Prostate gland (tissue), 2 donors: ENCODE measurements at places on chromosomes 5 and 9.

- no peak for DNase-seq
Observed at GRCh38 chr5:33306758-33307157, 134.0 kb upstream of the TARS1 start.

GRCh38 chr9:74683322-74683721 lies 186.2 kb downstream of the RORB start:
- DNase-seq, result no peak

DNA sequence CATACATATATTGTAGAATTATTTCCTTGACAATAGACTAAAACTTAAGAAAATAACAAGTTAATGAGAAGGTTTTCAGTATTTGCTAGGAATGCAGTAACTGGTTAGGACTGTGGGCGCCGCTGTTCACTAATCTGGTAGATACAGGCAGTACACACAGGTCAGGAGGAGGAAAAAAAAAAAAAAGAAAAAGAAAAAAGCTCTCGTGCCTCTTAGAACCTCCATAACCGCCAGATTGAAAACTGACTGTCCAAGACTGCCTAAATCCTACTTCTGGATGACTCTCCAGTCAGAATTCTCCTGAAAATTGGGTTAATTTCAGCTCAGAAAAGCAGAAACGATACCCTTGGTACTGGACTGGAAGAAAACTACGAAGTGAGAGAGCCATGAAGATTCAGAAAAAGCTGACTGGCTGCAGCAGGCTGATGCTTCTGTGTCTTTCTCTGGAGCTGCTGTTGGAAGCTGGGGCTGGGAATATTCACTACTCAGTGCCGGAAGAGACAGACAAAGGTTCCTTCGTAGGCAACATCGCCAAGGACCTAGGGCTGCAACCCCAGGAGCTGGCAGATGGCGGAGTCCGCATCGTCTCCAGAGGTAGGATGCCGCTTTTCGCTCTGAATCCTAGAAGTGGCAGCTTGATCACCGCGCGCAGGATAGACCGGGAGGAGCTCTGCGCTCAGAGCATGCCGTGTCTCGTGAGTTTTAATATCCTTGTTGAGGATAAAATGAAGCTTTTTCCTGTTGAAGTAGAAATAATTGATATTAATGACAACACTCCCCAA lies at the start of gene PCDHGA1:
TSS of gene PCDHGA1 (plus strand) at position 216 of the 782 bp plus-strand sequence.
- DNase-seq, result no peak

DNA sequence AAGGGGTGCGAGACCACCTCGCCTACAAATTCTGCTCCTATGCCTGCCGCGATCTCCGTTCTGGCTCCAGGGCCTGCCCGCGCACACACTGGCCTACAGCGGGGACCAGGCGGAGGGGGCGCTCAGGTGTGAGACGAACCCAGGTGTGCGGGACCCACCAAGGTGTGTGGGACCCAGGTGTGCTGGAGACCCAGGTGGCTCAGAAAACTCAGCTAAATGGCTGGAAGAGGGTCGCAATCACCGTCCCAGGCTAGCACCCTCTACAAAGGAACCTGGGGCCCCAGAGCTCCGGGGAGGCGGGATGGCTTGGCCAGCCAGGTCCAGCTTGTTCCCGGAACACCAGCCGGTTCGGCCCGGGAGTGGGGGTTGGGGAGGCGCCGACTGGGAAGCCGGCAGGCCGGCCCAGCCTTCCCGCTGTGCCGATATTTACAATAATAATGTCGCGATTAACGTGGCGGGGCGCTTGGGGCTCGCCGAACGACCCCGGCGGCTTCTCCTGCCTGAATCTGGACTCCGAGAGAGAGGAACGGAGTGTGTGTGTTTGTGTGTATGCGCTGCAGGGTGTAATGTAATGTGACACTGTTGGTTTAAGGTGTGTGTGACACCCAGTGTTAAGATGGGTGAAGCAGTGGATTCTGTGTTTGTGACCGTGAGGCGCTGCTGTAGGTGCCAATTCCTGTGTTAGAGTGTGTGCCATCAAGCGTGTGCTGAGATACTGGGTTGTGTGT lies 1.4 kb downstream of the PCDH1 start:
- peak; percentile 51 for DNase-seq

DNA sequence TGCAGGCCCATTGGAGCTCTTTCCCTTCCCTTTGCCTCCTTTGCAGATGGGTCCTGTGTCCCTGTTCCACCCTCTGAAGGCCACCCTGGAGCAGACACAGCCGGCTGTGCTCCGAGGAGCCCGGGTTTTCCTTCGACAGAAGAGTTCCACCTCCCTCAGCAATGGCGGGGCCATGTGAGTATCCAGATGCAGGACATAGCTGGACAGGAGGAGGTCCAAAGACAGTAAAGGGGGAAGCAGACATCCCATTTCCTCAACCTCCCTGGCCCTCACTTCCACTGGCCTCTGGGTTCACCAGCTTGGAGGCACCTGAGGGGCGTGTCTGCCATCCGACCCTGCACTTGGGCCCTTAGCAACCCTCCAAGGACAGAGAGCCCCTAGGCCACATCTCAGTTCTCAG lies 237.9 kb downstream of the CACNA1B start:
- no peak for DNase-seq

DNA sequence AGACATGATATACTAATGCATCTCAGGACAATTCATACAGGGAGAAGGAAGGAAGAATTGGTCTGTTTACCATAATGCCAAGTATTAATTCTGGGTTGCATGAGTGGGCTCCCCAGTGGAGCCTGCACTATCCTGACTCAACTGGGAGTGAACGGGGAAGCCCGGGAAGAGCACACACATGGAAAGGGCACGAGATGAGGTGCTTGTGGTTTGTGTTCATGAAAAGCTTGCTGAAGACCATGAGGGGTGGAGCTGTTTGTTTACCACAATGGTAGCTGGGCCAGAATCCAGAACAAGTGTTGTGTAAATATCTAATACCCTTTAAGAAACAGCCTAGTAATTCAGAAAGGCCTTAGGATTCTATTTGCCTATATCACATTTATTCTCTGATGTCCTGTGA lies 44.6 kb downstream of the POC5 start:
- no peak for DNase-seq

DNA sequence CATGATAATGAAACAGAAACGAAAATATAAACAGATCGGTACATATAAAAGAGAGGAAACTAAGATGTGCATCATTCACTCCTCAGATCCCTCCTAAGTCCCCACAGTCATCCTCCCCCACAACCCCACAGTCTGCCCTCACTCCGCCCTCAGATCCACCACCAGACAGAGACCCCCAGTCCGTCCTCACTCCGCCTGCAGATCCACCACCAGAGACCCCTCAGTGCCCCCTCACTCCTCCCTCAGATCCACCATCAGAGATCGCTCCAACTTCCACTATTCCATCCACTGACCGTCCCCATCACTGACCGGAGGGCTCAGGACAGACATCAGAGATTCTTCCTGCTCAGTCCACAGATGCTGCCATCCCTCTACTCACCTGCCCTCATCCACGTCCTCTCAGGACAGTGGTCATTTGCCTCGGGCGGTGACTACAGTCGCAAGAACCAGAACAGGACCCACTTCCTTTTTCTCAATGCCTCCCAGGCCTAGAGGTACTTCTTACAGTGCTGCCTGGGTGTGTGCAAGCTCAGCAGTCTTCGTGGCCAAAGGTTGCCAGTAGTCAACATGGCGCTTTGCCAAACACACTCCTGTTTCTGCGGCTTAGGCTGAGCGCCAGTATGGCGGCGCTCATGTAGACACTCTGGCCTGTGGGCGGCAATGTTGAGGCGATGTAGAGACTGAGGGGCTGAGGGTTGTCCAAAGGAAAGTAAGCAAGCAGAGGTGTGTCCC lies 8.3 kb upstream of the SPATA31C1 start:
- no peak for DNase-seq

DNA sequence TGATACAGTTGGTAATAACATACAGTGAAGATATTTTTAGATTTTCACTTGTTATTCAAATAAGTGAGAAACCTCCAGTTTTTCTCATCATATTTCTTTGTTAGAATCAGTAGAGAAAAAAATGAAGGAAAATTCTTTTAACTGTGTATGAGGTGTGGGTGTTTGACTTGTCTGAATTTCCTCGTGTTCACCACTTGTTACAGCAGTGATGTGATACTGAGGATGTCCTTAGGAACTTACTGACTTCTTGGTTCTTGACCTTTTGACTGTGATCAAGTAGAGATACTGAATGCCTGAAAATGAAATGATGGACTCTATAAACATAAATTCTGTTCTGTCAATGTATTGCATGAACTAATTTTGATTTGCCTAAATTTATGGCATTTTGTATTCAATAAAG lies 10.7 kb downstream of the PBX3 start:
- DNase-seq, result no peak

DNA sequence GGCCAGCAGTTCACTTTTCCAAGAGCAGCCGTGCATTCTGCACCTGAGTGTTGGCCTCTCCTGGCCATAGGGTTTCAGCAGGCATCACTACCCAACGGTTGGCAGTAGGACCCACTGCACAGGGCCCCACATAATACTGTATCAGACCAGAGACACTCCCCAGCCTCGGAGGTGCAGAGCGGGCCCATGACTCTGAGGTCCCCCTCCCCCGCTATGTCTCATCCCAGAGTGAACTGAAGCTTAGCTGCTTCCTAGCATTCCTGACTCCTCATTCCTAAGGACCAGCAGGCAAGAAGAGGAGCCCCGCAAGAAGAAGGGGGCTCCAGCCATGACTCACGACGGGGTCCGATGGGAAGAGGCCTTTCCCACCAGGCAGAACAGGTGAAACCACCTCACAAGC lies 67.2 kb downstream of the CAMSAP1 start:
- no peak for DNase-seq

GRCh38 chr9:134303601-134304000 lies 22.7 kb upstream of the RXRA start:
- DNase-seq, result no peak

GRCh38 chr5:41978676-41979075 lies 53.6 kb downstream of the FBXO4 start:
- DNase-seq, result no peak

DNA sequence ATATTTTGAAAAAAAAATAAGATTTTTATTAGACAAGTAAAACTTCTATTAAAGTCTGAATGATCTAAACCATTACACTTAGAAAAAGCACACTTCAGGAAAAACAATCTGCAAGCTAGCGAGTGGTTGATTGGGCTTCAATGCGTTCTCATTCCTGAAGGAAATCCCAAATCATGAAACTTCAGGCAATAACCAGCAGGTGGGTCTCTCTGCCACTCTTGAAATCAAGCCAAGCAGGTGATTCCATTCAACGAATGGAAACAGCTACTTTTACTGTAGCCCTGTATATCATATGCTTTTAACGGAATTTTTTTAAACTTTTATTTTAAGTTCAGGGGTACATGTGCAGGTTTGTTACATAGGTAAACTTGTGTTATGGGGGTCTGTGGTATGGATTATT lies 234.5 kb upstream of the TRPM3 start:
- DNase-seq, result no peak

DNA sequence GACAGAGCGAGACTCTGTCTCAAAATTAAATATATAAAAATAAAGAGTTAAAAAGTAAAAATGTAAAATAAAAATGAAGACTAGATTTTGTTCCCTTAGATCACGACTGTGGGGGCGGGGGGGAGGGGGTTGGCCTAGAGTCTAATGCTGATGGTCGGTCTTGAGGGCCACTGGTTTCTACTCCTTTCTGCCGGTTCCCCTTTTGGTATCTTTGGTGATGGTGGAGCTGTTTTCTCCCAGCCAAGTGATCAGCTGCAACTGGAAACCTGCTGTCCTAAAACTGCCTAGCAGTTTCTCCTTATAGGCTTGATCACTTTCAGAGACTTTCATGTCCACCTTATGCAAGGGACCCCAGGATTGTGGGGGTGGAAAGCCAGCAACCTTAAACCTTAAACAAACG lies 1.1 kb downstream of the SRD5A1 start:
- DNase-seq, result no peak

- no peak for DNase-seq
Observed at GRCh38 chr9:81293651-81294050, 395.7 kb downstream of the TLE1 start.

- DNase-seq, result no peak
Observed at GRCh38 chr9:137506274-137506673, 43.9 kb downstream of the PNPLA7 start.

- DNase-seq, result peak; percentile 12
Observed at GRCh38 chr5:119063579-119064379, 7.1 kb upstream of the DMXL1 start.

GRCh38 chr5:75510836-75511434 lies 494 bp downstream of the CERT1 start:
- DNase-seq, result peak; percentile 32

DNA sequence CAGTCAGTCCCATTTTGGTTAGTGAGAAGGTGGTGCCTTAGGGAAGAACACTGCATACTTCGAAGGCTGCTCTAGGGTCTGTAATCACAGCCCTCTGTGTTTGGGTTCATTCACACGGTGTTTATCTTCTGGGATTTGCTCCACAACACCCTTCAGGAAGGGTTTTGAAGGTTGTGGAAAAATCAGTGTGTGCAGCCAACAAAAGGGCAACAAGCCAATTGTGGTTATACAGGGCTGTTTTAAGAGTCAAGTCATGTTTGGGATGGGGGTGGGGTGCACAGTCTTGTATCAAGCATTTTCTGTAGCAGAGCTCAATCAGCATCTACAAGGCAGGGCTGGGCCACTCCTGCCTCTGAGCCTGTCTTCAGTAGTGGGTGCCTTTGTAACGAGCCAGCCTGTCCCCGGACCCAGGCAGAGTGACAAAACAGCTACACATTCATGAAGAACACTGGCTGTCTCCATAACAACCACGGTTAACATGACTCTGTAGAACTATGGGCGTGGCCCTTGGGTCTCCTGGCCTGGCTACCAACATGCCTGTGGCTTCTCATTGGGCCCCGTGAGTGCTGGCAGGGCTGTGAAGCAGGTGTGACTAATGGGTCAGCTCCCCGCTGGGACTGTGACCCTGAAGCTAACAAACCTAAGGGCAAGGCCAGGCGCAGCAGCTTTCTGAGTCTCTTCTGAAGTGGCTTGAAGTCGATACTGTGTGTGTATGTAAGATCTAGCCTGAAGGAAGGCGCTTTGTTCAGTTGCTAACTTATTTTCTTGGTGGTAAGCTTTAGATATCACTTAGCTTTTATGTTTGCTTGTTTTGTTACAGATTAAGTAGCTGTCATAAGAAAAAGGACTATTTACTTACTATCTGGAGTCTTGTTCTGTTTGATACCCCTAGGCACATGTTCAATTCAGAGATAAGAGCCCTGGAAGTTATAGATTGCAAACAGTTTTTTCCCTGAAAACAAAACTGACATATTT lies 27.9 kb upstream of the GOLM1 start:
- peak; percentile 57 for DNase-seq

GRCh38 chr9:21883642-21884041 lies 81.2 kb downstream of the MTAP start:
- no peak for DNase-seq

DNA sequence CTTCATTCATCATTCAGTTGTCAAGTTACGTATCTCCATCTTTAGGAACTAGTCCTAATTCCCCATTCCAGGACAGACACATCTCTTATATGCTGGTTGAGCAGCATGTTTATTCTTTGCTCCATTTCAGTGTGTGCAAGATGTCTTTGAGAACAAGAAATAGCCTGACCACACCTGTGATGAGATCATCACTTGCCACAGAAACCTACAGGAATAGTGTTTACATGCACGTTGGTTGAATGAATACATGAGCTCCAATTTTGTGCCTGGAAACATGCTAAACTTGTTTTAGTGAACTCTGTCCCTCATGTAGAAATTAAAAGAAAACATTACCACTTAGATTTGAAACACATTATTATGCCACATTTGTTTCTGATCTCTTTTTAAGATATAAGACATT lies 489.1 kb downstream of the CDH18 start:
- no peak for DNase-seq

- no peak for DNase-seq
Observed at GRCh38 chr9:5698810-5699556, 70.1 kb downstream of the RIC1 start.
